ENCODE measurements at places on chromosomes 4 and X.
A peak's percentile ranks its signal among the peaks of the same experiment; 100 is the strongest.

GRCh38 chr4:53647547-53647946 is 56.3 kb upstream of the LNX1 start:
- H3K4me3 ChIP-seq, result no peak overlapping the region
- no peak for DNase-seq
- H3K36me3 ChIP-seq, result no peaks in the 10 kb centered on the region
- no peaks in the 10 kb centered on the region for H3K27me3 ChIP-seq
- no peaks in the 10 kb centered on the region for H3K4me1 ChIP-seq

DNA sequence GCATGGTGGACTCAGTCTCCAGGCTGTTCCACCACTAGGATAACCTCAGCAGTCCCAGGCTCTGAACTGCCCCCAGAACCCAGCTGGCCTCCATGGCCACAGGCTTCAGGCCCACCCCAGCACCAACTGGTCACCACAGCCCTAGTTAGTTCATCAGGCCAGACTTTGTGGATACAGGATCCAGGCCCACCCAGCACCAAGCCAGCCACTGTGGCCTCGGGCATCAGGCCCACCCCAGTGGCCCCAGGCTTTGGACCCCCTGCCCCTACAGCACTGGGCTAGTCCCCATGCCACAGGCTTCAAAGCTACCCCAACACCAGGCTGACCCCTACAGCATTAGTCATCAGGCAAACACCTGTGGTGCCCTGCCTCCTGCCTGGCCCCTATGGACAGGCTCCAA is 50.0 kb downstream of the ZCCHC13 start:
- H3K4me3 ChIP-seq, result no peak overlapping the region
- no peaks in the 10 kb centered on the region for H3K36me3 ChIP-seq
- H3K4me1 ChIP-seq, result no peaks in the 10 kb centered on the region
- no peak overlapping the region for H3K27ac ChIP-seq
- DNase-seq, result no peak

GRCh38 chr4:105274090-105274489 is 127.4 kb downstream of the TET2 start:
- H3K27ac ChIP-seq, result no peak overlapping the region
- DNase-seq, result no peak
- H3K27me3 ChIP-seq, result no peaks in the 10 kb centered on the region
- no peaks in the 10 kb centered on the region for H3K4me1 ChIP-seq
- H3K4me3 ChIP-seq, result no peak overlapping the region
- H3K36me3 ChIP-seq, result peaks cover 84% of the 10 kb centered on the region

GRCh38 chrX:47608130-47608810 is 11.4 kb downstream of the SYN1 start:
- H3K36me3 ChIP-seq, result no peaks in the 10 kb centered on the region
- H3K27ac ChIP-seq, result peak overlapping the region; percentile 2
- no peaks in the 10 kb centered on the region for H3K4me1 ChIP-seq
- no peaks in the 10 kb centered on the region for H3K27me3 ChIP-seq
- no peak for DNase-seq
- no peak overlapping the region for H3K4me3 ChIP-seq

DNA sequence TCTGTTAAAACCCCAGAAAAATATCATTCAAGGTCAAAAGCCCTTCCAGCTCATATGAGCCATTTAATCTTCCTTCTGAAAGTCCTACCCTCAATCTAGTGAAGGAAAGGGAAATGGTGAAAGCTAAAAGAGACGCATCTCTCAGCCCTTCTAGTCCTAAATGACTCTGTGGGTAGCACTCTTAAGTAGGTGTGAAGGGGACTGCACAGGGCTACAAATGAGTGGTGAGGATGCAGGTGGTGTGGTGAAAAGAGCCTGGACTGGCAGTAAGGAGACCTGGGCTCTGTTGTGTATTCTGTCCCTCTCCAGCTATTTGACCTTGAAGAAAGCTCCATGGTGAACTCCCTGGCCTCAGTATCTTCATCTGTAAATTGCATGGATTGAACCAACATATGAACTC is 671.8 kb upstream of the DIPK2B start:
- no peak overlapping the region for H3K4me3 ChIP-seq
- H3K36me3 ChIP-seq, result no peaks in the 10 kb centered on the region
- H3K27ac ChIP-seq, result no peak overlapping the region
- no peaks in the 10 kb centered on the region for H3K4me1 ChIP-seq
- H3K27me3 ChIP-seq, result no peaks in the 10 kb centered on the region

GRCh38 chr4:24753519-24753918 is 41.9 kb upstream of the SOD3 start:
- H3K4me1 ChIP-seq, result no peaks in the 10 kb centered on the region
- no peak overlapping the region for H3K27ac ChIP-seq
- H3K27me3 ChIP-seq, result no peaks in the 10 kb centered on the region
- DNase-seq, result no peak
- H3K4me3 ChIP-seq, result no peak overlapping the region

DNA sequence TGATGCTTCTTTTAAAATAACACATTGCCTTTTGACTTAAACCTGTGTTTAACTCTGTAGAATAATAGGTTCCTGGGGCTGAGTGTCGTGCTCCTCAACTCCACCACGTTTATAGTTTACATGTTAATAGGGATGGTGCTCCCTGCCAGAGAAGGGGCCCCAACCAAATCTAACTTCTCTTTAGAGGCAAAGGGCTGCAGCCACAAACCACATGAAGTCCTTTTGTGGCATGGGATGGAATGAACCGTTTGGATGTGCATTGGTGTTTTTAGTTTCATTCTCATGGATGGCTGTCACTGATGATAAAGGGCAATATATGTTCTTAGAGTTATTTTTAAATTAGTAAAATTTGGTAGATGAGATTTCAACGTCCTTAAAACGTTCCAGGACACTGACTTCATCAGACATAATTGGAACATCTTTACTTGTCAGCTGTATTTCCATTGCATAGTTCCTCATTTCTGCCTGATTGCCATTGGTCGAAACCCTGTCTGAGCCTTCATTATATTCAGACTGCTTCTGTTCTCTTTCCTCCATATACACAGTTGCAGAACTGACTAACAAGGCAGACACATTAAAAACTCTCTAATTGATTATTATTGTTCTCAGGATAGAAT is 60.4 kb upstream of the HPF1 start:
- H3K36me3 ChIP-seq, result no peaks in the 10 kb centered on the region
- H3K27ac ChIP-seq, result no peak overlapping the region
- H3K4me1 ChIP-seq, result no peaks in the 10 kb centered on the region
- no peaks in the 10 kb centered on the region for H3K27me3 ChIP-seq

GRCh38 chr4:82984459-82984858 is 26.2 kb downstream of the LIN54 start:
- H3K27ac ChIP-seq, result no peak overlapping the region
- no peaks in the 10 kb centered on the region for H3K27me3 ChIP-seq
- H3K36me3 ChIP-seq, result peaks cover 8% of the 10 kb centered on the region

DNA sequence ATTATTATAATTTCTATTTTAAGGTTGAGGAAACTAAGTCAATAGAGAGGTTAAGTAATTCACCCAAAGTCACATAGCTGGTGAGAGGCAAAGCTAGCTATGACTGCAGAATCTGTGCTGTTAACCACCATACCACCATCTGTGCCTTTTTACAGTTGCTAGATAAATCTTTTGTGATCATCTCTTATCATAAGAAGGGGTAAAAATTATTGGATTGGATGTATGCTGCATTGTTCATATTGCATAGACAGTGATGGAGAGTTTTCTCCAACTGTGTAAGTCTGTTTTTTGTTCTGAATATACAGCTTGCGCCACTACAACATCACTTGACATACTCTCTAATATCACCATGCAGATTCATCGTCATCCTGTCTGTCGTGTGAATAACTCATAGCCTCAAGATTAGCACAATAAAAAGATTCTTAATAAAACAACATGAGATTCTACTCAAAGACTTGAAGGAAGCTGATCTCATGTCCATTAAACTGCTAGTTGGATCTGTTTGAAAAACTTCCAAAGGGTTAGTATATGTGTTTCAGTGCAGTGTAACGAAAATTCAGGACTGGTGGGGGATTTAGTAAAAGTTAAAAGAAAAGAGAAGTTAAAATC is 495.9 kb downstream of the SPRY1 start:
- H3K36me3 ChIP-seq, result no peaks in the 10 kb centered on the region
- no peaks in the 10 kb centered on the region for H3K4me1 ChIP-seq
- no peaks in the 10 kb centered on the region for H3K27me3 ChIP-seq
- no peak overlapping the region for H3K4me3 ChIP-seq
- no peak overlapping the region for H3K27ac ChIP-seq

DNA sequence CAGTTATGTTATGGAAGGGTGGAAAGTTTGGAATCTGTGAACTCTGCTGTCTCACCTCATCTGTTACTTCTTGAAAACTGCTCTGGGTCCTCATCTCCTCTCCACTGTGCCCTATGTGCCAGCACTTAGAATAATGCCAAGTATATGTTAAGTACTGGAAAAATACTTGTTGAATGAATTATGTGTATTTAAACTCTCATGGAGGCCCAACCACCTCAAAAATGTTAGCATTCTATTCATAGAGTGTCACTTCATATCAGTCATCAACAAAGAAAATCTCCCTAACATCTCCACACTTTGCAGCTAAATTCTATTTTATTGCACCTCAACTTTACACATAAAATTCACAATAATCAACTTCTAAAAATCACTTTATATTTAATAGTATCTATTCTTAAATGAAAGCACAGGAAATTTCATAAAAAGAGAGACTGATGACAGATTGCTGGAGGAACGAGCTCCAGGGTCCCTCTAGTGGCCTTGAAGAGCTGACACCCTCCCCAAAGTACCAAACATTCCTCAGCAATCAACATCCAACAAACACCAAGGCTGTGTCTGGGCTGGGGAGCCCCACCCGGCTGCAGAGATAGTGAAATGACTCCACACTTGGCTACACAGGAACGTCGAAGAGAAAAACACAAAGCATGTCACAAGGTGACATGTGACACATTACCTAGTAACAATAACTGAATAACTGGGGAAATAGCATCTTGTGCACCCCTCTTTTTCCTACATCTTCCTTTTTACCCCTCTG is 45.8 kb downstream of the SLC39A8 start:
- no peaks in the 10 kb centered on the region for H3K36me3 ChIP-seq
- H3K27ac ChIP-seq, result no peak overlapping the region
- peaks cover 2% of the 10 kb centered on the region for H3K4me1 ChIP-seq
- no peak overlapping the region for H3K4me3 ChIP-seq
- H3K27me3 ChIP-seq, result no peaks in the 10 kb centered on the region

DNA sequence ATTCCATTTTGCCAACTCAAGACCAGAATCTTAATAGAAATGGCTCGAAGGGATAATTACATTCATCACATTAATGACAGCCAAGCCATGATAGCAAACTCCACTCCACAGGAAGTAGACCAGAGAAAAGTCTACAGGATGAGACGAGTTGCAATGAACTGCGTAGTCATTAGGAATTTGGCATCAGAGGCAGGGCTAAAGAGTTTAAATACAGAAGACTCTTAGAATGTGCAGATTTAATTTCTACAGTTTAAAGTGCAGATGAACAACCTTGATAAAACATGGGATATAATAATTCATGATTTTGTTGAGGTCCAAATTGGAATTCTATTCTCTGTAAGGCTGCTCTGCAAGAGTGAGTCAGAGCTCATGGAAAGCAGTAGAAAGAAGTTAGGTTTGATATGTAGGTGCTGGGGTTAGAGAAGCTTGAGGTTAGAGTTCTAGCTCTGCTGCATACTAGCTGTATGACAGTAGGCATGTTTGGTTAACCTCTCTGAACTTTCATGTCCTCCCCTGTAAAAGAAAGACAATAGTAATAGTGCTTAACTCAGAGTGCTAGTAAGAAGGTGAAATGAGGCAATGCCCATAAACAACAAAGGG is 32.2 kb downstream of the LNX1 start:
- no peaks in the 10 kb centered on the region for H3K27me3 ChIP-seq
- no peak for DNase-seq
- peaks cover 2% of the 10 kb centered on the region for H3K4me1 ChIP-seq
- H3K36me3 ChIP-seq, result no peaks in the 10 kb centered on the region
- H3K4me3 ChIP-seq, result no peak overlapping the region

- no peaks in the 10 kb centered on the region for H3K36me3 ChIP-seq
- no peak overlapping the region for H3K27ac ChIP-seq
- no peaks in the 10 kb centered on the region for H3K27me3 ChIP-seq
- no peak for DNase-seq
These were observed 404.7 kb upstream of the CNKSR2 start for GRCh38 chrX:20969565-20969964.

- no peak overlapping the region for H3K4me3 ChIP-seq
- no peak overlapping the region for H3K27ac ChIP-seq
- no peaks in the 10 kb centered on the region for H3K36me3 ChIP-seq
- no peak for DNase-seq
- no peaks in the 10 kb centered on the region for H3K27me3 ChIP-seq
These were observed 31.7 kb downstream of the MAD2L1 start for GRCh38 chr4:120034913-120035312.

DNA sequence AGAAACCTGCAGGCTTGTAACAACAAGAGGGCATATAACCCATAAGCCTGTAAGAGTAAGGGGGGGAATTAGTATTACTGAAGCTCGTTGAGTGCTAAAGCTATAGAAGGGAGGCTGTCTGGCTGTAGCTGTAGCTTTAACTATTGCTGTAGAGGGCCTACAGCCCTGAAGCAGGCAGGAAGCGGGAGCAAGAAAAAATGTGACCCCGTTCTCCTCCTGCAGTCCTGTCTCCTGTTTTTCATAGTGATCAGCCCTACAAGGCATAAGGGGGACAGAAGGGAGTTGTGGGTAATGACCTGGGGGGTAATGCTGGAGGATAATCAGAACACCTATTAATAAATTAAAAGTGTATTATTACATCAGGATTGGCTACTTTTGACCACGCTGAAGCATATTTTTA is 206.9 kb upstream of the MAB21L2 start:
- H3K4me3 ChIP-seq, result no peak overlapping the region
- no peaks in the 10 kb centered on the region for H3K4me1 ChIP-seq
- no peak overlapping the region for H3K27ac ChIP-seq
- no peak for DNase-seq

DNA sequence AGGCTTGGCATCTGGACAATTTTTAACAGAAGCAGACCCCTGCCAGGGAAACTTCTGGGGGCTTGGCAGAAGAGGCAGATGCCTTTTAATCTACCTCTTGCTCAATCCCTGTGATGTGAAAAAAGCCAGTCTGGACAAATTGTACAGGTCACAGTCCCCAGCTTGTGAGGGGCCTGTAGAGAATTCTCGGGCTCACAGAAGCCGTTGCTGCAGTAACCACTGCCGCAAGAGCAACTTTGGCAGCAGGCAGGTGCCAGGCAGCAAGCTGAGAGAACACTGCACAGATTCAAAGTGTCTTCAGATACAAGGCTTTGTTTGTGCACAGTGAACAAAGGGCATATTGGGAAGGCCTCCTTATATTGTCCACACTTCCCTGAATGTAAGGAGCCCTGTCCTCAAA is 11.7 kb downstream of the GPKOW start:
- no peaks in the 10 kb centered on the region for H3K4me1 ChIP-seq
- no peak for DNase-seq
- no peak overlapping the region for H3K27ac ChIP-seq
- no peak overlapping the region for H3K4me3 ChIP-seq
- H3K27me3 ChIP-seq, result no peaks in the 10 kb centered on the region

GRCh38 chr4:147524601-147525000 is 43.7 kb downstream of the EDNRA start:
- H3K27ac ChIP-seq, result no peak overlapping the region
- H3K36me3 ChIP-seq, result no peaks in the 10 kb centered on the region
- H3K27me3 ChIP-seq, result no peaks in the 10 kb centered on the region
- H3K4me1 ChIP-seq, result no peaks in the 10 kb centered on the region

Measured in neuronal stem cell (in vitro differentiated cells).